Mesothelial cell of epicardium (in vitro differentiated cells): ENCODE measurements at places on chromosomes 1 and 21.

DNA sequence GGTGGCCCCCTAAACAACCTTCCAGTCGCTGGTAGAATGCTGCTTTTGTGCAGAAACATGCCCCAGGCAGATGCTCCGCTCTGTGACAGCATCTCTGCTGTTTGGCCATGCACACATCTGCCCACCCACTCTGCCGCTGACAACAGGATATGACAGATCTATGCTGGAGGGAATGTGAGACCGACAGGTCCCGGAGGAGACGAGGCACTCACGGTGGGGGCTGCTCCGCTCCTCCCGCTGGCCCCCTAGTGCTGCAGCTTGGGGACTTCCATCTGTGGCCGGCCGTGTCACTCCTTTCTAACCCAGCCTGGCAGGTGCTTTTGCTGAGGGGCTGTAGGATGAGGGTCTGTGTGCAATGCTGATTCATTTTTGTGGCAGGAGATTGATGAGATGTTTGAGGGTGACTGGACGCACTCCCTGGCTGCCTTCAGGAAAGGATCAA, 49.1 kb upstream of the DMRTB1 start:
- no peaks in the 10 kb centered on the region for H3K36me3 ChIP-seq
- H3K4me3 ChIP-seq = no peak overlapping the region
- no peak for DNase-seq

GRCh38 chr1:223802032-223802431, 43.7 kb downstream of the TP53BP2 start:
- no peaks in the 10 kb centered on the region for H3K4me1 ChIP-seq
- H3K27me3 ChIP-seq = no peaks in the 10 kb centered on the region
- no peak overlapping the region for H3K27ac ChIP-seq
- H3K36me3 ChIP-seq = peaks cover 59% of the 10 kb centered on the region
- no peak overlapping the region for H3K4me3 ChIP-seq
- no peak for DNase-seq

- no peaks in the 10 kb centered on the region for H3K36me3 ChIP-seq
- H3K27me3 ChIP-seq = no peaks in the 10 kb centered on the region
- no peak overlapping the region for H3K27ac ChIP-seq
Observed at GRCh38 chr1:238608144-238608543, 717.4 kb upstream of the ZP4 start.

DNA sequence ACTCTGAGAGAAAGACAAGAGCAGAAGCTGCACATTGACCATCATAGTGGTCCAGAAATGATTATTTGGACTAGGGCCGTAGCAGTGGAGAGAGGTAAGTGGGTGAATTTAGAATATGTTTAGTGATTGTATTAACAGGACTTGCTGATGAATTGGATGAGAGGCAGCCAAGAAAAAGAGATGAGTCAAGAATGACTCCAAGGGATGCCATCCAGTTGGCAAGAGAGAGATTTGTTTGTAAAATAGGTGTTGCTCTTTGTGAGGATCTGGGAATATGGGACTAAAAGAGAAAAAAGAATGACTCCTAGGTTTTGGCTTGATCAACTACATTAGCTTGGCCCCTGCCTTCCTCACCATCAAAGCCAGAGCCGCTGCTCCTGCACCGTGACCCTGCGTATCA, 54.2 kb upstream of the ARTN start:
- H3K4me1 ChIP-seq = peaks cover 9% of the 10 kb centered on the region
- no peak overlapping the region for H3K27ac ChIP-seq
- H3K36me3 ChIP-seq = no peaks in the 10 kb centered on the region
- no peak for DNase-seq
- no peaks in the 10 kb centered on the region for H3K27me3 ChIP-seq

DNA sequence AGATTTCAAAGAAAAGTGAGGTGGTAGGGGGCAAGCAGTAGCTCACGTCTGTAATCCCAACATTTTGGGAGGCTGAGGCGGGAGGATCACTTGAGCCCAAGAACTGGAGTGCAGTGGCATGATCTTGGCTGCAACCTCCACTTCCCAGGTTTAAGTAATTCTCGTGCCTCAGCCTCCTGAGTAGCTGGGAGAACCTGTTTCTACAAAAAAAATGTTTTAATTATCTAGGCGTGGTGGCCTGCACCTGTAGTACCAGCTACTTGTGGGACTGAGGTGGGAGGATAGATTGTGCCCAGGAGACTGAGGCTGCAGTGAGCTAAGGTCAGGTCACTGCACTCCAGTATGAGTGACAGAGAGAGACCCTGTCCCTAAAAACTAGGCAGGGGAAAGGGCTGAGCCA, 2.6 kb upstream of the TSPAN1 start:
- no peaks in the 10 kb centered on the region for H3K36me3 ChIP-seq
- no peak for DNase-seq
- no peak overlapping the region for H3K27ac ChIP-seq
- H3K4me1 ChIP-seq = peaks cover 14% of the 10 kb centered on the region
- H3K4me3 ChIP-seq = no peak overlapping the region
- H3K27me3 ChIP-seq = peaks cover 18% of the 10 kb centered on the region

DNA sequence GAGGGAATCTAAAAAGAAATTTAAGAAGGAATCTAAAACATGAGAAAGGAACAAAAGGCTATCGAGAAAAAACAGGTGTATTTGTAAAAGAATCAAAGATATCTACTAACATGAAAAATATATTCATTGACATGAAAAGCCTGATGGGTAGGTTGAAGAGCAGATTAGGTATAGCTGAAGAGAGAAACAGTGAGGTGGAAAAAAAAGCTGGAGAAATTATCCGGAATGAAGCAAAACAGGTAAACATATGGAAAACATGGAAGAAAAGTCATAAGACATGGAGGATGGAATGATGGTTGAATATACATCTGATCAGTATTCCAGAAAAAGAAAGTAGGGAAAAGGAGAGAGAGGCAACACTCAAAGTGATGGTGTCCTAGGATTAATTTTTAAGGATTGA, 9.6 kb downstream of the EVA1C start:
- peaks cover 6% of the 10 kb centered on the region for H3K36me3 ChIP-seq
- H3K27ac ChIP-seq = no peak overlapping the region
- H3K27me3 ChIP-seq = peaks cover 45% of the 10 kb centered on the region
- DNase-seq = no peak

GRCh38 chr1:208201229-208201628, 43.0 kb downstream of the PLXNA2 start:
- DNase-seq = no peak
- peak overlapping the region; percentile 41 for H3K27ac ChIP-seq
- no peaks in the 10 kb centered on the region for H3K36me3 ChIP-seq
- H3K27me3 ChIP-seq = no peaks in the 10 kb centered on the region
- H3K4me3 ChIP-seq = no peak overlapping the region
- peaks cover 14% of the 10 kb centered on the region for H3K4me1 ChIP-seq

DNA sequence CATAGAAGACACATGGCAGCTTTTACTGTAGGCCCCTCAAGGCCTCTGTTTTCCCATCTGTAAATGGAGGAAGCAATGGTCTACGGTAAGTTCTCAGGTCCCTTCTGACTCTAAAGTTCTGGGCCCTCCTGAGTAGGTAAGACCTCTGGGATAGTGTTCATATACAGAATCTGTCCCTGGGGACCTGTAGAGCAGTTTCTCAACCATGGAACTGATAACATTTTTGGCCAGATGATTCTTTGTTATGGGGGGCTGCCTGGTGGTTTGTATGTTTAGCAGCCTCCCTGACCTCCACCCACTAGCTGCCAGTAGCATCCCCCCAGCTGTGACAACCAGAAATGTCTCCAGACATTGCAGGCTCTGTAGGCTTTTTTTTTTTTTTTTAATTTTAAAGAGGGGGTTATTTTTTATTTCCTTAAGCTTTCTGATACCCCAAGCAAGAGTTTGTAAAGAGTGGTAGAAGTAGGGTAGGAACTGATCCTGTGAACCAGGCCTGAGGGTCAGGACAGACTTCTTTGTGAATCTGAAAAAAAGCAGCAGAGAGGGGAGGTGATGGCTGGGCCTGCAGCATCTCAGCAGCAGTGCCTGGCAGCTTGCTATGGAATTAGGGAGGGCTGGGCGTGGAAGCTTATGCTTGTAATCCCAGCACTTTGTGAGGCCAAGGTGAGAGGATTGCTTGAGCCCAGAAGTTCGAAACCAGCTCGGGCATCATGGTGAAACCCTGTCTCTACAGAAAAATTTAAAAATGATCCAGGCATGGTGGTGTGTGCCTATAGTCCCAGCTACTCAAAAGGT, 20.2 kb upstream of the TCEA3 start:
- no peak overlapping the region for H3K27ac ChIP-seq
- DNase-seq = no peak
- H3K27me3 ChIP-seq = no peaks in the 10 kb centered on the region
- H3K4me3 ChIP-seq = no peak overlapping the region
- H3K4me1 ChIP-seq = peaks cover 2% of the 10 kb centered on the region
- peaks cover 14% of the 10 kb centered on the region for H3K36me3 ChIP-seq

- H3K27me3 ChIP-seq = no peaks in the 10 kb centered on the region
- DNase-seq = no peak
- H3K4me1 ChIP-seq = peaks cover 30% of the 10 kb centered on the region
- H3K4me3 ChIP-seq = no peak overlapping the region
- H3K27ac ChIP-seq = peak overlapping the region; percentile 37
Observed at GRCh38 chr1:80540149-80540548, 1260.6 kb upstream of the ADGRL2 start.

DNA sequence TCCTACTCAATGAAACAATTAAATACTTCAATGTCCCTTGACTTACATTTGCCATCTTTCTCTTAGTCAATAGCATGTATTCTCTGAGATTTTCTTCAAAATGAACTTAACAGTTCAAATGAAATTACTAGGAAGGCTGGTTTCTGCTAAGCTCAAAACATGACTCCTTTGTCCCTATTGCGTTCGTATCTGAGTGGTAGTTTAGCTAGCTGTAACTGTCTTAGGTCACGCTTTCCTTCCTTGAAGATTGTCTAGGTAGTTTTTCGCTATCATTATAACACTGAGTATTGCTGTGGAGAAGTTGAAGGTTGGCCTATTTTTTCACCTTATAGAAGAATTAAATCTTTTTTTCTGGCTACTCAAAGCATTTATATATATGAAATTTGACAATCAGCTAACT, 1535.2 kb downstream of the PLA2G4A start:
- no peaks in the 10 kb centered on the region for H3K36me3 ChIP-seq
- DNase-seq = no peak
- no peaks in the 10 kb centered on the region for H3K27me3 ChIP-seq
- H3K27ac ChIP-seq = no peak overlapping the region

DNA sequence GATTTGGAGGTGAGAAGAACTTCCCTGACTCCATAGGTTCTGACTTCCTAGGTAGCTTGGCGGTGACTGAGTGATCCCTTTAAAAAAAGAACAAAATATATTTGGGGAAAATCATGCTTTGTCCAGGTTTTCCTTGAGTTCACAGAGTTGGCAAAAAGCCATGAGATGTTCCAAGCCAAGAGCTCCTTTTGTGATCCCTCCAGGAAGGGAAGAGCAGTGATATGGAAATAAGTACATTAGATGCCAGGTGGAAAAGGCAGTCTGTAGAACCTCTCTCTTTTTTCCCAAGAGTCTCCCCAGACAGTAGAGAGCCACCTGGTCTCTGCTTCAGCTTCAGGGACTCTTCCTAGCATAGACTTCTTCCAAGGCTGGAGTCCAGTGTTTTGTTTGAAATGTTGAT, 10.2 kb downstream of the TLCD4 start:
- H3K27ac ChIP-seq = no peak overlapping the region
- DNase-seq = no peak
- no peaks in the 10 kb centered on the region for H3K27me3 ChIP-seq
- no peak overlapping the region for H3K4me3 ChIP-seq

- H3K27me3 ChIP-seq = peaks cover 14% of the 10 kb centered on the region
- H3K36me3 ChIP-seq = peaks cover 3% of the 10 kb centered on the region
- no peak overlapping the region for H3K4me3 ChIP-seq
- no peak for DNase-seq
- no peak overlapping the region for H3K27ac ChIP-seq
Observed at GRCh38 chr1:236269439-236269838, 12.3 kb downstream of the ERO1B start.

GRCh38 chr1:161427733-161428516, 60.2 kb upstream of the CFAP126 start:
- no peak overlapping the region for H3K27ac ChIP-seq
- peak overlapping the region; percentile 52 for H3K4me3 ChIP-seq
- no peaks in the 10 kb centered on the region for H3K36me3 ChIP-seq
- H3K4me1 ChIP-seq = peaks cover 11% of the 10 kb centered on the region
- no peak for DNase-seq

GRCh38 chr21:33230545-33231324, 997 bp downstream of the IFNAR2 start:
- DNase-seq = no peak
- no peaks in the 10 kb centered on the region for H3K27me3 ChIP-seq
- no peaks in the 10 kb centered on the region for H3K36me3 ChIP-seq

- H3K4me3 ChIP-seq = no peak overlapping the region
- H3K4me1 ChIP-seq = peaks cover 31% of the 10 kb centered on the region
- DNase-seq = no peak
- H3K27ac ChIP-seq = no peak overlapping the region
- no peaks in the 10 kb centered on the region for H3K27me3 ChIP-seq
Observed at GRCh38 chr1:236904892-236905741, 99.1 kb downstream of the MT1HL1 start.

DNA sequence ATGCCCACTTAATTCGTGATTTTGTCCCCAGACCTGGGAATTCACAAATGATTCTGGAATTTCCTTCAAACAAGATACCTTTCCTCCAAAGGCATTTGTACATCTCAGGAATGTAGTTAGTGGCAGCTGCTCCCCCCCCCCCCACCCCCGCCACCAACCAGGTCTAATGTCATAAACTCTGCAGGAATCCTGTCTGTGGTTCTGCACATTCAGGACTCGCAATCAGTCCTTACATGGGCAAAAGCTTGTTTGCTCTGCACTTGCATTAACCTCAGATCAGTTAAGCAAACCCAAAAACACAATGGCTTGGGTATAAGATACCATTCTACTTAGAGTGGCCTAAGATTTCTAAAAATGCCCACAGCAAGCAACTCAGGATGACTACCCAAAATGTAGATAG, 143.8 kb downstream of the TGFB2 start:
- H3K27ac ChIP-seq = peak overlapping the region; percentile 76
- no peaks in the 10 kb centered on the region for H3K27me3 ChIP-seq
- no peaks in the 10 kb centered on the region for H3K36me3 ChIP-seq
- DNase-seq = no peak
- H3K4me3 ChIP-seq = no peak overlapping the region

- peaks cover 37% of the 10 kb centered on the region for H3K4me1 ChIP-seq
- H3K4me3 ChIP-seq = no peak overlapping the region
- peak overlapping the region; percentile 37 for H3K27ac ChIP-seq
- no peaks in the 10 kb centered on the region for H3K27me3 ChIP-seq
- H3K36me3 ChIP-seq = no peaks in the 10 kb centered on the region
Observed at GRCh38 chr1:64962441-64962840, 3.9 kb downstream of the JAK1 start.
